ENCODE measurements at places on chromosomes 11 and 22.

- no peak for DNase-seq
Observed at GRCh38 chr11:65362966-65363365, 8.4 kb downstream of the TIGD3 start.

DNA sequence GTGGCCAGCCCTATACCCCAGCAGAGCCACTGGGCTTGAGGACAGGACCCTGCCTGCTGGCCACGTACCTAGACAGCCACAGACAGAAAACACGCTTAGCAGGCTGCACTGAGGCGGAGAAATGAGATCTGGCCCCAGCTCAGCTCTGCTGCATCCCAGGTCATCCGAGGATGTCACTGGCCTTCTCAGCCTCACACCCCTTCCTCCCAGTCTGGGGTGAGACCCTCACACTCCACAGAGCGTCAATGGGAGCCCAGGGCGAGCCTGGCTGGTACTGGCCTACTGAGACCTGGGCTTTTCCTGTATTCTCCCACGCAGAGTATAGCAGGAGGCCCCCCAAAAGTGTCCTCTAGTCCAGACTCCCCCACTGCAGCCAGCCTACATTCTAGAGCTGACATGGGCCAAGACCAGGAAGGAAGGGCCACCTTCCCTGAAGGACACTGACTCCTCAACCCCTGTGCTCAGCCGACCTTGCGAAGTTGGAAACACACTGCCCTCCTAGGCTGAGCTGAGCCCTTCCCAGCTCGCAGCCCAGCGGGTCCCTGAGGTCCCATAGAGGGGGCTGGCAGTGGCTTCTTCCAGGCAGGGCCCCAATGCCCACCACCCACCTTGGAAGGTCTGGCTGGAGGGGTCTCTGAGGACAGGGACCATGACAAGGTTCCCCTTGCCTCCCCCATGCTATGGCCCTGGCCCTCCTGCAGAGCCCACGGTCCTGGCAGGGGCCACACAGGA lies 65.9 kb upstream of the LINC01488 start:
- DNase-seq, result no peak

- DNase-seq, result no peak
Observed at GRCh38 chr11:12329169-12329568, 48.2 kb upstream of the PARVA start.

DNA sequence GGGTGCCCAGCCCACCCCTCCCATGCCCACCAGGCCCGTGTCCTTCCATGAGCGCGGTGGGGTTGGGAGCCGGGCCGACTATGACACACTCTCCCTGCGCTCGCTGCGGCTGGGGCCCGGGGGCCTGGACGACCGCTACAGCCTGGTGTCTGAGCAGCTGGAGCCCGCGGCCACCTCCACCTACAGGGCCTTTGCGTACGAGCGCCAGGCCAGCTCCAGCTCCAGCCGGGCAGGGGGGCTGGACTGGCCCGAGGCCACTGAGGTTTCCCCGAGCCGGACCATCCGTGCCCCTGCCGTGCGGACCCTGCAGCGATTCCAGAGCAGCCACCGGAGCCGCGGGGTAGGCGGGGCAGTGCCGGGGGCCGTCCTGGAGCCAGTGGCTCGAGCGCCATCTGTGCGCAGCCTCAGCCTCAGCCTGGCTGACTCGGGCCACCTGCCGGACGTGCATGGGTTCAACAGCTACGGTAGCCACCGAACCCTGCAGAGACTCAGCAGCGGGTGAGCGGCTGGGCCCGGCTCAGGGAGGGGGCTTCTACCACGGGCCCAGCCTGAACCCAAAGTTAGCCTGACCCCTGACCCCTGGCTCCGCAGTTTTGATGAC lies 3.0 kb downstream of the PKP3 start:
- DNase-seq, result no peak

- no peak for DNase-seq
Observed at GRCh38 chr11:134330611-134331353, 1.0 kb upstream of the GLB1L2 start.

DNA sequence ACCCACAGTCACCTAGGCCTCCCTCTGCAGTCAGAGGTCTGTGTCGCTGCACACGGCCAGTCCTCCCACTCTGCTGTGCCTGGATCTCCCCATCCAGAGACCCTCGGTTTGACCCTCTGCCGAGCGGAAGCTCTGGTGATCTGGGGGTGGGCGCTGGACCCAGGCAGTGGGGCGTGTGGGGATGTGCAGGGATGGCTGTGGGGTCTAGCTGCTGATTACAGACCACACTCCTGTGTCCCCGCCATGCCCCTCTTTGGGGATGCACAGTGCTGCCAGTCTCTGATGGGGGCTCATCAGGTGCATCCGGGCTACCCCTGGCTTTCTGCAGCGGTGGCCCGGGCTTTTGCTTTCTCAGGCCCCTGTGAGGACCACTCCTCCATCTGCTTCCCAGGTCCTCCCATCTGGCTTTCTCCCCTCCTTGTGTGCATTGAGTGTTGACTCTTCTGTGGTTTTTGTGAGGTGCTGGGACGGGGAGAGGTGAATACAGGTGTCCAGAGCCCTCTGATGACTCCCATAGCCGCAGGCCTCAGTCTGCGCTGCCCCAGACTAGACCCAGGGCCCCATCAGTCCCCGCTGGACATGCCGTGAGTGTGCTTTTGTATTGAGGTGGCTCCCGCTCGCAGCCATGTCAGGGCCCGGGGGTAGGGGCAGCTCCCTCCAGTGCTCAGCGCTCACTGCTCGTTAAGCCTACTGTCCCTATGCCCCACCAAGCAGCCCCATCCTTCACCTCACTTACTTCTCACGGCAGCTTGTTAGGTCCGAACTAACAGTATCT lies 251.6 kb downstream of the TBC1D22A start:
- DNase-seq, result no peak

DNA sequence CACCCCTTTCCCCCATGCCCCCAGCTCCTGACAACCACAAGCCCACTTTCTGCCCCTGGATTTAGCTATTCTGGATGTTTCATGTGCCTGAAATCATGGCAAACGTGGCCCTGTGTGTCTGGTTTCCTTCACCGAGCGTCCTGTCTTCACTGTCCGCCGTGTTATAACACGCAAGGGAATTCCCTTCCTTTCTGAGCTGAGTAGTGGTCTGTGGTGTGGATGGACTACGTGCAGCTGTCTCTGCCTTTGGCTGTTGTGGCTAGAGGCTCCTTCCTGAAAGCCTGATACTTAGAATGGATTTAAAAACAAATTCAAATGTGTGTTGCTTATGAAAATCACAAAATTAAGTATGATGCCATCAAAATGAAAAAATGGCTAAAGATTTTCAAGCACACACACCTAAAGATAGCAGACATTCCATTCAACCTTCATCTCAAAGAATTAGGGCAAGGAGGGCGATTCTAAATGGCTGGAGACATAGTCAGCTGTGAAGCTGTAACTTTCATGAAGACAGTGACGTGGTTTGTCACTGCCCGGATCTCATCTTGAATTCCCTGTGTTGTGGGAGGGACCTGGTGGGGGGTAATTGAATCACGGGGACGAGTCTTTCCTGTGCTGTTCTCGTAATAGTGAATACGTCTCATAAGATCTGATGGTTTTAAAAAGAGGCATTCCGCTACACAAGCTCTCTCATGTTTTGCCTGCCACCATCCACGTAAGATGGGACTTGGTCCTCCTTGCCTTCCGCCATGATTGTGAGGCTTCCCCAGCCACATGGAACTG lies 30.5 kb downstream of the KCNQ1 start:
- no peak for DNase-seq

DNA sequence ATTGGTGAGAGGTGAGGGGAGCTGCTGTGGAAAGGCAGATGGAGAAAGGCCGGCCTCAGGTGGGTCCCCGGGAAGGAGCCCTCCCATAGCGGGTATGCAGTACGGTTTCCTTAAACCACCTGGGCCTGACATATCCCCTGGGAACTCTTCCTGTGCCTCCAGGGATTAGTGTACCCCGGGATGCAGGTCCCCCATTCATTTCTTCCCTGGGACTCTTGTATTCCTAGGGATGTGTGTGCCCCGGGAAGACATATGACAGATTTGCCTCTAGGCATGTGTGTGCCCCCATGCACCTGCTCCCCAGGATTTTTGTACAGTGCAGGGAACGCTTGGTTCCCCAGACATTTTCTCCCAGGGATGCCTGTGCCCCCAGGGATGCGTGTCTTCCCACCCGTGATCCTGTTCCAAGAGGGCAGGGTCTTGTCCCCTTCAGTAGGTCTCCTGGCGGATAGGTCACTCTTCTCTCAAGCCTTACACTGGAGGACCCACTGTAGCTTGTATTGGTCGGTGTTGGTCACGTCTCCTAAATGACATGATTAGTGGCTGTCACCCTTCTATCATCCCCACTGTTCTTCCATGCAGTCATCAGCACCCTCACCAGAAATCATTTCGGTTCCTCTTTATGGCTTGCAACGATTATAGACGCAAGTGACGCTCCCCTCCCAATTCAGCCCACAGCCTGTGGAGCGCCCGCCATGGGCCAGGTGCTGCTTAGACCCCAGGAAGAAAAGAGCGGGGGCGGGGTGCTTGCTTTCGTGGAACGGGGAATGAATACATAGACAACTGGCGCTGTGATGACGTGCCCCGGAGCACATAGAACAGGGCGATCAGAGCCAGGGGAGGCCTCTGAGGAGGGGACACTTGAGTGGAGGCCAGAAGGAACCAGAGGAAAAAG lies 1.3 kb downstream of the PARVB start:
- DNase-seq, result no peak

DNA sequence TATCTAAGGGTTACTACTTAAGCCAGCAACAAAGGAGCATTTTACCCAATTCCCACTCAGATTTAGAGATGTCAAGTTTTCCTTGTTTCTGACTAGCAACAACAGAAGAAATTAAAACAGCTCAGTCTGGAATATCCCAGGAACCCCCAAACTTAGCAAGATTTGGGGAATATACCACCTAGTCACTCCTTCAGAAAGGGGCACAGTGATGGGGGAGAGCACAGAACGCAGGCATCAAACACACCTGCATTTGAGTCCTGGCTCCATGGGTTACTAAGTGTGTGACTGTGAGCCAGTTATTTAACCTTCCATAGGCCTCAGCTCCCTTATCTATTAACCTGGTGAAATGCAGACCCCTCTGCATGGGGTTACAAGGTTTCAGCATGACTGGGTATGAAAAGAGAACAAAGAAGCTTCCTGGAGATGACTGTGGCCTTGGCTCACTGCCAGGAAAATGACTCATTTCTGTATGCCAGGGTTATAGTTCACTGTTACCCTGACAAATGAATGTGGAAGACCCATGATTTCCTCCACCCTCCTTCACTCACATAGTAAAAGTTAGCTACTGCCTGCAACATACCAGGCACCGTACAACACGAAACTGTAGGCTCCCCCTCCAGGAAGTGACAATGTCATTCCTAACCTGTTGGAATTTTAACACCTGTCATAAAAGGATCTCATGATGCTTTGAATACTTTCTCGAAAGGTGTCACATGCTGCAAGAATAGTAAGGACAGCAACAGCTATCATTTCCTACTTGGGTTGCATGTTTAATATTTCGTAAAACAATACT lies 79.6 kb downstream of the ME3 start:
- peak; percentile 44 for DNase-seq

GRCh38 chr11:111463276-111463675 lies 48.9 kb downstream of the BTG4 start:
- no peak for DNase-seq

GRCh38 chr22:22959147-22959827 lies 71.7 kb downstream of the IGLL5 start:
- DNase-seq, result peak; percentile 73

DNA sequence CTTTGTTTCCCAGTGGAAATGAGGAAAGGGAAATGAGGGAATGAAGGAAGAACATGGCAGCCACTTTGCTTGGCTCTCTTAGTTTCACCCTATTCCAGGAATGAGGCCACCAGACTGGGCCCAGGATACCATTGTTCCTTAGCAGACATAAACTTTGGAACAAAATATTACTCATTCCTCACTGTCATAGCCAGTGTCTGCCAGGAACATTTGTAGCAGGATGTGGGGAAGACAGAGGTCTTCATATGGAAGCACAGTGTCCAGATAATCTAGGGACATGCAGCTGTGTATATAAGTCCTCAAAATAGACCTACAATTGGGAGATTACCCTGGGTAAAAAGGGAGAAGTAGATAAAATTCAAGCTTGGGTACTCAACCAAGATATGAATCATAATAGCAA lies 15.2 kb upstream of the FUT4 start:
- DNase-seq, result no peak
